ENCODE measurements at places on chromosomes 3 and 15.

DNA sequence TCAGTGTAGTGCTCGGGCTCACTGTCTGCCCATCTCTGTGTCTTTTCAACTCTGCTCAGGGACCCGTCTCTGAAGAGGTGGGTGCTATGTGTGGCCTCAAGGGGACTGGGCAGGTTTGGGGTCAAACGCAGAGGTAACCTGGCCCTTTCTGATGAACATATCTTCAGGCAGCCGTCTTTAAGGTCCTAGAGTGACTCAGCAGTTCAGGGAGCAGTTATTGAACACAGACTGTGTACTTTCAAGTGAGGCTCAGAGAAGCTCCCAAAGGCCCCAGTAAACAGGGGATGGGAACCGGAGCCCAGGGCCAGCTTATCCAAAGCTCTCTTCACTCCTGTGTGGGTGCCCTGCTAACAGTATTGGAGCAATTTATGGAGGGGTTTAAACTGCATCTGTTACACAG, 73.1 kb downstream of the WDR76 start:
- H3K4me1 ChIP-seq = peaks cover 5% of the 10 kb centered on the region
- DNase-seq = no peak
- no peaks in the 10 kb centered on the region for H3K27me3 ChIP-seq
- H3K27ac ChIP-seq = no peak overlapping the region
- H3K4me3 ChIP-seq = no peak overlapping the region

GRCh38 chr15:83163032-83163431, 44.6 kb downstream of the HDGFL3 start:
- no peak for DNase-seq
- H3K36me3 ChIP-seq = no peaks in the 10 kb centered on the region
- H3K27me3 ChIP-seq = no peaks in the 10 kb centered on the region
- H3K27ac ChIP-seq = no peak overlapping the region
- H3K4me1 ChIP-seq = no peaks in the 10 kb centered on the region

- no peak overlapping the region for H3K27ac ChIP-seq
- no peaks in the 10 kb centered on the region for H3K27me3 ChIP-seq
- no peaks in the 10 kb centered on the region for H3K36me3 ChIP-seq
- H3K4me3 ChIP-seq = no peak overlapping the region
- no peaks in the 10 kb centered on the region for H3K4me1 ChIP-seq
Observed at GRCh38 chr15:54288049-54288448, 309.8 kb downstream of the UNC13C start.

DNA sequence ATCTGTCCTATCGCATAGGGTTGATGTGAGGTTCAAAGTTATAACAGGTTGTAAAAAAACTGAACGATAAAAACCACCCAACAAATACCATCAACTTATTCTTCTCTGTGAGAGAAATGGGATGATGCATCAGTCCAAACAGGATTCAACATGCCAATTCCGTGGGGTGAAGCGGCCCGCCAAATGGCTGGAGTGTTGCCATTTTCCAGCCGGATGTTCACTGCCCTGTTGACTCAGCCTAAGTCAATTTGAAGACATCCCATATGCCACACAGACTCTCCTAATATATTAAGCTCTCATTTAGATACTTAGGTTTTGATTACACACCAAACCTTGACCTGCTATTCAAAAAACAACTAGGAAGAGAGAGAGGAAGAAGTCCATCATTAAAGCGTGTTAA, 311.1 kb downstream of the VPS13C start:
- H3K4me3 ChIP-seq = no peak overlapping the region
- H3K27ac ChIP-seq = no peak overlapping the region
- no peaks in the 10 kb centered on the region for H3K4me1 ChIP-seq

GRCh38 chr3:43584043-43584826, 37.6 kb downstream of the ANO10 start:
- no peak for DNase-seq
- H3K4me1 ChIP-seq = no peaks in the 10 kb centered on the region
- H3K36me3 ChIP-seq = peaks cover 2% of the 10 kb centered on the region
- no peaks in the 10 kb centered on the region for H3K27me3 ChIP-seq
- H3K4me3 ChIP-seq = no peak overlapping the region

DNA sequence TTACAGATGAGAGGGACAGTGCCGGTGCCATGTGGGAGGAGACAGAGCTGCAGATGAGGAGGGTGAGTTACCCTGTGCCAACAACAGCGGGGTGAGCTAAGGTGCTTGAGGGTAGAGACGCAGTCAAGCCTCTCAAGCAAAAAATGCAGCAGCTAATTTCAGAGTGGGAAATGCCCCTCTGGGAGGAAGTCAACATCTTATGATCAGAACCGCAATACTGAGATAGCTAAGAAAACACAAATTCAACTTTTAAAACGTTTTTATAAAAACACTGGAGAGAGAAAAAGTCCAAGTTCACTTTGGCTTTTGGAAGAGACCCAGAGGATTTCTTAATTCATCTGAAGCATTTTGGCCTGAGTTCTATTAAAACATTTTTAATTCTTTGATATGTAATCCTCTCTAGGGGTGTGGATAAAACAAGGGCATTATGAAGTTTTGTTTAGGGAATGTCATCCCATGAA, 319.2 kb downstream of the SLC9A9 start:
- no peak overlapping the region for H3K4me3 ChIP-seq
- no peaks in the 10 kb centered on the region for H3K36me3 ChIP-seq
- no peak for DNase-seq
- H3K27me3 ChIP-seq = no peaks in the 10 kb centered on the region
- no peaks in the 10 kb centered on the region for H3K4me1 ChIP-seq
- no peak overlapping the region for H3K27ac ChIP-seq

DNA sequence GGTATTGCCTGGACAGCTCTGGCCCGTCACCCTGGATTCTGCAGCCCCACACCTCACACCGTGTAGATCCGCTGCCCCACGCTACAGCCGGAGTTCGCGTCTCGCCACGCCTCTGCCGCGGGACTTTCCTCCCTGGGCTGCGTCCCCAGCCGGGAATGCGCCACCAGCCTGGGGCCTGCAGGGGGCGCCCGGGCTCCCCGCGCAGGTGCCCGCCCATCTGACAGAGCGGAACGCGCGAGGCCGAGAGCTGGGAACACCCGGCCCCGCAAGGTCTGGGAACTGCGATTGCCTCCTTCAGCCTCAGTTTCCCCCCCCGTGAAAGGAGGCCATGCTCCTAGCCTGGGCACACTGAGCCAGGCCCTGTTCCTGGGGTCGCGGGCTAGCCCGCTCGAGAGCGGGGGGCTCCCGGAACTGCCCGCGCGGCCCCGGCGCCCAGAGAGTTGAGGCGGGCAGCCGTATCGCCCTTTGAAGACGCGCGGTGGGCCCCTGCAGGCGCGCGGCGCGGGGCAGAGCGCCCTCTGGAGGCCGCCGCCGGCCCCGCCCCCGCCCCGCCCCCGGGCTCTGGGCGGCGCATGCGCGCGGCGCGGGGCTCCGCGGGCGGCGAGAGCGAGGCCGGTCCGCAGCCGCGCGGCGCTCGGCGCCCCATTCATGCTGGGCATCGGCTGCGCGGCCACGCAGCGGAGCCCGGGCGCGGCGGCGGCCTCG, at the start of gene PLXNA1:
Gene PLXNA1, plus strand, starts transcription at position 645 of the 705 bp plus-strand sequence. CDS start 5,479 bp downstream, outside the sequence.
- DNase-seq = peak; percentile 89
- H3K27me3 ChIP-seq = no peaks in the 10 kb centered on the region
- no peaks in the 10 kb centered on the region for H3K36me3 ChIP-seq
- H3K27ac ChIP-seq = no peak within 1 kb of the TSS
- peaks cover 13% of the 10 kb centered on the region for H3K4me1 ChIP-seq
- H3K4me3 ChIP-seq = peak within 1 kb of the TSS; percentile 86

Measured in trophoblast cell (in vitro differentiated cells and primary cell).